ENCODE measurements at places on chromosomes 5 and 9.

DNA sequence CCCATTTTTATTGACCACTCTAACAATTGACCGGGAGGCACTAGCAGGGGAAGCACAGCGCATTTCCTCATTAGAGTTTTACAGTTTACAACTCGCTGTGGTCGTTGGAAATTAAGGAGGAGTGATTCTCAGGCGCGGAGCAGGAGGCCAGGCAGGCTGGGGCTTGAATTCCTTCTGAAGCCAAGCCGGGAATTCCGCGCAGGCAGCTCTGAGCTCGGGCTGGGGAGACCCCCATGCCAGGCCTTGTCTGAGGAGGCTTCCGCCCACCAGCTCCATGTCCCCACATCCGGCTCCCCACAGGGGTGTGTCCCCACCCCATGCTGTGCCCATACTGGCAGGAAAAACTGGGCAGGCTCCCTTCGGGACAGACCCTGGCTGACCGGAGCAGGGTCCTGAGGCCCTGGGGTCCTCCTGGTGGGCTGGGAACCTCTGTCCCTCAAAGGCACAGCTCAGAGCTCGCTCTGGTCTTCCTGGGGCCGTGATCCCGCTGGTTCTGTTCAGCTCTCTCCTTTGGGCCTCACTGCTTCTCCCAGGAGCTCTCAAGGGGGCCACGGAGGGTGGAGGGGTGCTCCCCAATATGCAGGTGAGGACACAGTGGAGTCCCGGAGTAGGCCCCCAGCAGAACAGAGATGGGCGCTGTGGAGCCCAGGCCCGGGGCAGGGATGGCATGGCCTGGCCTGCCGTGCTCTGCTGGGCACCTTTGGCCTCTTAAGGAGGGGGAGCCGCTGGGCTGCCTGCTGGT is 1.3 kb upstream of the NRARP start:
- no peak for DNase-seq

DNA sequence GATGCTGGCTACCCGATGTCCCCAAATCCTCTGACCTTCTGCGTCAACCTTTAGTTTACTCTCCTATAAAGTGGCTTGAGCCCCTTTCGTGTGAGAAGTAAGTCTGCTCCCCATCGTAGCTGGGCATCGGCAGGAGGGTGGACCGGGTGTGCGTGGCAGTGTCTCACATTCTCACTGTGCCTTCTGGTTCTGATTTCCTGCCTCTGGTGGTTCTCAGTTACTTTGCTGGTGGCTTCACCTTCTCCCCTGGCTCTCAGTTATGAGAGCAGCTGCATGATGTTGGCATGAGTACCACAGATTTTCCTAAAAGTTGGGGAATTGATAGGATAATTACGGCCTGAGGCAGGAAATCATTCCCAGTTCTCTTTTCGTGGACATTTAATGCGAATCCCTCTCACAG is 47.0 kb upstream of the RPS23 start:
- DNase-seq: no peak

GRCh38 chr5:33343676-33344327 is 97.0 kb upstream of the TARS1 start:
- DNase-seq: peak; percentile 63

- DNase-seq: no peak
Observed at GRCh38 chr9:23774266-23774665, 51.8 kb downstream of the ELAVL2 start.

DNA sequence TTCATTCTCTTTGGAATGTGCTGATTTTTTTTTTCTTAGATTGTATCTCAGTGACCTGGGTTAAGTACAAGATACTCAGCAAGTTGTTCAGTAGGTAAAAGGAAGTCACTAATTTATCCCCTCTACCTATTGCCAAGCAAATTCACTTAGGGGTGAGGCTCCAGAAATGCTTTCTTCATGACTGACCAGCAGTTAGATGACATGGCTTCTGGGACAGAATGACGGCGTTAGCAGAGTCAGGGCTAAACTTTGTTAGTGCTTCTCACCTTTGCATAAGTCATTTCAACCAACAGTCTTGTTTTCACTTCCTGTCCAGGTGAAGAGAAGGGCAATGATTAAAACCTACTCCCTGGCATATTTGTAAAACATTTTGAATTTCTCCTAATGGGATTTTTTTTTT is 20.2 kb upstream of the MTAP start:
- no peak for DNase-seq

- DNase-seq: no peak
Observed at GRCh38 chr5:112467485-112467884, 48.4 kb upstream of the EPB41L4A start.

- DNase-seq: no peak
Observed at GRCh38 chr9:133832877-133833276, 94.7 kb upstream of the SARDH start.

DNA sequence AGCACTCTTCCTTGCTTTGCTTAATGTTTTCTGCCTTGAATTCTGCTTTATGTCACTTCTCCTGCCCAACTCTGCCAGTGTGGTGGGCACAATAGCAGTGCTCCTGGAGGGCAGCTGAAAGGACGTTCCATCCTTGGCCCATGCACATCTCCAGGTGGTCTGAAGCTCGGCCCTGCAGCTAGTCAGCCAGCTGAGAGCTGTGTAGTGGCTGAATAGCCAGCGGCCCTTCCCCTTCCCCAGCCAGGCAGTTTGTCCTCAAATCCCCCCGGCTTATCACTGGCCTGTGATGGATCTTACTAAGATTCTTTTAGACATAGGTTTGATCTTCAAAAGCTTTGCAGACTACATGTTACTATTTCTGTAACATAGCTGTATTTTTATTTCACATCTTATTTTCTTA is 42.7 kb upstream of the ANGPTL2 start:
- no peak for DNase-seq

DNA sequence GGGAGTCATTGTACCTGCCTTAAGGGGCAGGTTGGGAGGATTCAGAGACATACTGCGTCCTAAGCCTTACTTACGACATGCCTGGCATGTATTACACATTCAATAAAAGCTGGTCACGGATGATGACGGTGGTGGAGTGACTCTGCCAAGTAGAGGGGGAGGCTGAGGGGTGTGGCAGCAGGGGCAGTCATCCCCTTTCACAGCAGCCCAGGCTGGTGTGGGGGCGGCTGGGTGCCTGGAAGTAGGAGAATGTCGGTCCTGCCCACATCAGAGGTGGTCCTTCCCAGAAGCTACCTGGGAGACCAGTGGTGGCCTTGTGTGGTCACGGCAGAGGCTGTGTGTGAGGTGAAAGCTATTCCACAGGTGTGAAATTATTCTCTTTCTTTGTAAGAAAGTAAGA is 8.9 kb downstream of the ZBTB34 start:
- no peak for DNase-seq

- DNase-seq: peak; percentile 56
Observed at GRCh38 chr9:107751567-107752210, 262.1 kb upstream of the KLF4 start.

DNA sequence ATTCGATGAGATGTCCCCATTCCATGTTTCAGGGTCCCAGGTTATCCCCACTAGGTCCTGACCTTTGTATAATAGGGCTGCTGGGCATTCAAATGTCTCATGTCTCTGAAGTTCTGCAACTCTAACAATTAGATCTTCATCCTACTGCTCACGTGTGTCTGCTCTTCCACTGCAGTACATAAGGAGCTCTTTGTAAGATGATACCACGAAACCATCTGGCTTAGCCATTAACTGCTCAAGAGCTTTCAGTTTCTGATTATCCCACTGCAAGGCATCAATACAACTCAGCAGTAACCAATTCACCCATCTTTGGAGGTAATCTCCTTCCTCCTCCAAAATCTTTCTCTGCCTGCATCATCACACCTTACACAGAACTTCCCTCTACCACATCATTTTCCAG is 49.9 kb upstream of the PPP2CA start:
- no peak for DNase-seq

DNA sequence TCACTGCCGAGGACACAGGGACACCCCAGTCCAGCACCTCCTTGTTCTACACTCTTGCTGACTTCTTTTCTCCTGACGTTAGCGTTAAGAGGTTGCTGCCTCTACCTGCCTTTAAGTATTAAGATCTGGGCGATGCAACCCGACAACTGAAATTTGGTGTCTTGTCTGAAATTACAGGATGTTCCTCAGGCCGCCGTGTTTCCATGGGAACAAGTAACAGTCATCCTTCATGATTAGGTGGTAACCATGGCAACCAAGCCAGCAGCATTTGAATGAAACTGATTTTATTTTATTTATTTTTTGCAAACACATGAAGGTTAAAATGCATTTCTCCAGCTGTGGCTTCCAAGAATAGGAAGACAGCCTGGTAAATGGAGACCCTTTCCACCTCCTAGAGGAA is 20.8 kb downstream of the DAB2IP start:
- no peak for DNase-seq

GRCh38 chr9:29548436-29548835 is 1975.2 kb upstream of the C9orf72 start:
- DNase-seq: no peak

DNA sequence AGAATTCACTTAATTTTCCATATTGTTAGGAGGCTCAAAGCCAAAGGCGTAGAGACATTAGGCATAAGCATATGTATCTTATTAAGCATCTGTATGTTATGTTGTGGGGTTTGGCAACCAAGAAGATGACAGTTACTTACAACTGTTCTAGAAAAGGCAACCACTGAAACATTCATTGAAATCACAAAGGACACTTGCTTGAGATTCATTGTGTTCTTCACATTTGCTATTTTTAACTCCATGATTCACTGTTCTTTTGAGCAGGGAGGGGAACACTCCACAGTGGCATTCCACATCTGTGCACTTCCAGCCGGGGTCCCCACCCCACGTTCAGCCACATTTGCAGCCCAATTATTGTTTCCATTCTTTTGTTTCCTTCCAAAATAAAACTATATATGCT is 107.1 kb downstream of the PALM2AKAP2 start:
- no peak for DNase-seq

DNA sequence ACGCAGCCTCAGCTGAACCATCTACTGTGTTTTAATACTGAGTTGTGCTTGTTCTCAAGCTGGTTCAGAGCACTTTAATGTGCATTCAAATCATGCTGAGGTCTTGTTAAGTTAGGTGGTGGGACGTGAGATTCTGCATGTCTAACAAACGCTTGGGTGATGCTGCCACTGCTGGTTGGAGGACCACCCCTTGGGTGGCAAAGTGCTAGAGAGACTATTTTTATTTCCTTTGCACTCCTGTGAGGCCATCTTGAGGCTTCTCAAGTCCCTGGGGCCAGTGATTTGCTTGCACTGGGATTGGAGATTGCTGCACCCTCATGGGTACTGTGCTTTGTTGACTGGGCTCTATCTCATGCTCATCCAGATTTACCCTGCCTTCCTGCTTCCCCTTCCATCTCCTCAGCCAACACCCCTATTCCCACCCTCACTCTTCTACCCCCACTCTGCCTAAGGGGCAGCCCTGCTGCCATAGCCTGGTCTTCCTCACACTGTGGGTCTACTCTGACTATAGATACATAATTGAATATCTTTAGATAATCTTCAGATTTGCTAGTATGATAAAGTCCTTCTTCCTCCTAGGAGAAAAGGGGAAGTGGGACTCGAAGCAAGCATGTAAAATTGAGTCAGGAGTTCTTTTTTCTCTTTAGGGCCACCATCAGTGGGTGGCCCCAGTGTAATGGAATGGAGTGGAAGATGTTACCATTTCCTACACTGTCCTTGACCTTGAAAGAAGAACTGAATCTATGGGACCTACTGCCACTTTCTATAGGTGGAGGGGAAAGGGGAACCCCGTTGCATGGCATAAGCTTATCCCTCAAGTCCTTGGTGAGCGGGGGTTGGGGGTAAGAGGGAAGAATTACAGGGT is 45.1 kb upstream of the SUB1 start:
- no peak for DNase-seq

DNA sequence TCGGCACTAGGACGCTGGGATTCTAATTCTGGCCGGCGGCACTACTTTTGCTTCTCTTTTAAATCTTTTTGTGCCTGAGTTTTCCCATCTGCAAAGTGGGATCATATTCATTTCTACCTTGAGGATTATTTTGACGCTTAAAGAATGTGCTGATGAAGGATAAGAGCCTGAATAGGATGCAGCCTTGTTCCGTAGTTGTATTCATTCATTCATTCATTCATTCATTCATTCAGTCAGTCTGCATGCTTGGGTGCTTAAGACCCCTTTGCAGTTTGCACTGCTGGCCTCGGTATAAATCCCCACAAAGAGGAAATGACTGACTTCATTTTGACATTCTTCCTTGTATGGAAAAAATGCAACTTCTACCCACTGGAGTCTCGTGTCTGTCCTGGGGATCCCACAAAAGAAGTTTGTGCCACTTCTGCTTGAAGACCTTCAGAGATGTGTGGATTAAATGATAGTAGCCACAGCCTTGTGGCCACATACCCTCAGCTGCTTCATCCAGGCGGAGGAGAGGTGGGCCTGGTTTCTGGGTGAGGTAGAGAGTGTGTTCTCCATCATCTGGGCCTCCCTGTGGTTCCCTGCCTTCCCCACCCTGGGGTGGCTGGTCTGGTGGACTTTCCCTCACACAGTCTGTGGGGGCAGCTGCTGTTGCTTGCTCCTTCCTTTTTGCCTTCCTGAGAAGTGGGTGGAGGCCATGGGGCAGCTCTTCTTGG is 62.6 kb downstream of the PPARGC1B start:
- DNase-seq: no peak

GRCh38 chr5:177496727-177497291 is 595 bp downstream of the PDLIM7 start:
- peak; percentile 91 for DNase-seq

DNA sequence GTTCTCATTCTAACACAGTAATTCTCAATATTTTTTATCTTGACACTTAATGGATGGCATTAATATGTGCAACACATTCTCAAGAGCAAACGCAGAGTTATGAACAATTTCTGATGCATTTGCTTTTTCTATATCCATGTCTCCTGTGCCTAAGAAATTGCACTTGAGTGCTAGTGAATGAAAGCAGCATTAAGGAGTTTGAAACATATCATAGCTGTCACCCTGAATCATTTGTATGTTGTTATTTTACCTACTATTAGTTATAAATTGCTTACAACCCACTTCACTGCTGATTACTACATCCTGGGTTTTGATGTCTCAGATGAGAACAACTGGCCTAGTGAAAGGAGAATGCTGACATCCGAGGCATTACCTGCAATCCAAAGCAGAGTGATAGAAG is 387.3 kb downstream of the RASEF start:
- DNase-seq: no peak

DNA sequence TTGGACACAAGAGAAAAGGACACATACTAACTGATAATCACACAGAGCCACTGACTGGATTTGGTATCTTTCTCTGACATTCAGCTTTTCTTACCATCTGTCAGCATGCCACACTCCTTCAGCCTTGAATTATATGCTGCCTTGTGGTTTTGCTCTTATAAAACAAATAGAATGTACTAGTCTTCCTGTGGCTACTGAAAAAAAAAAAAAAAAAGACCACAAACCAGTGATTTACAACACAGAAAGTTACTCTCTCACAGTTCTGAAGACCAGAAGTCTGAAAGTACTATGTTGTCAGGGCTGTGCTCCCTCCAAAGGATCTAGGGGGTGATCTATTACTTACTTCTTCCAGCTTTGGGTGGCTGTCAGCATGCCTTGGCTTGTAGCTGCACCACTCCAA is 82.3 kb downstream of the THBS4 start:
- DNase-seq: no peak

GRCh38 chr5:177113566-177114424 is 19.8 kb upstream of the NSD1 start:
- no peak for DNase-seq

GRCh38 chr9:3948826-3949556 is 350.9 kb downstream of the GLIS3 start:
- DNase-seq: no peak

- no peak for DNase-seq
Observed at GRCh38 chr9:124140941-124141568, 116.7 kb upstream of the NEK6 start.
